Type B pancreatic cell (in vitro differentiated cells): ENCODE measurements at places on chromosomes 4 and X. TPM values are rescaled to one million over a fixed set of nuclear protein-coding genes. Genes with fewer than 3 reads are reported as not detected.

DNA sequence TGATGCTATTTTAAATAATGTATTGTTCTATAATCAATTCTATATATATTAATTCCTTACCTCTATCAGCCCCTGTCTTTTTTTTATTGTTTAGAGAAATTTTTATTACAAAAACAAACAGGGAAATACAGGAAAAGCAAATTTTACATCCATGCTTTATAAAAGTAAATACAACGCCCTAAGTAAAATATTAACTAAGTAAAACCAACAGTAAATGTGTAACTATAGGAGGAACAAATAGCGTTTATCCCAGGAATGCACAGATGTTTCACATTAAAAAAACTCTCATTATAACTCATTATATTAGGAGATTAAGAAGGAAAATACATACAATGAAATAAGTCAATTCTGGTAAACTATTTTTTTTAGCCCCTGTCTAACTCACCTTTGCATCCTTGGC, 8.2 kb upstream of the ITM2A start:
- DNase-seq, result no peak

DNA sequence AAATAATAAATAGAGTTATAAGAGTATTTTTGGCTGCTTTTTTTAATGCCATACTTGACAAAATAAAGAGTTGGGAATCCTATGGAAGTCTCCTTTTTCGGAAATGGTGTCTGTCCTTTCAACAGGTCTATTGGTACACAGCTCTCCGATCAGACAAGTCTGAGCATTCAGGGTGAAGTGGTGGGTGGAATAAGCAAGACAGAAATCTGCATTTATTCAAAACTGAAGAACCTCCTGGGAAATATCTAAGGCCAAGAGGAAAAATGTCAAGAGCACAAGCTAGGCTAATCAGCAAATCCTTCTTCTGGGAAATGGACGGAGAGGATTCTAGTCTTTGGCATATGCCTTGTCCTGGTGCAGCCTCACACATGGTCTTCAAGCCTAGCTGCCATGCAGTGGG, 309.0 kb downstream of the CENPC start:
- no peak for DNase-seq

DNA sequence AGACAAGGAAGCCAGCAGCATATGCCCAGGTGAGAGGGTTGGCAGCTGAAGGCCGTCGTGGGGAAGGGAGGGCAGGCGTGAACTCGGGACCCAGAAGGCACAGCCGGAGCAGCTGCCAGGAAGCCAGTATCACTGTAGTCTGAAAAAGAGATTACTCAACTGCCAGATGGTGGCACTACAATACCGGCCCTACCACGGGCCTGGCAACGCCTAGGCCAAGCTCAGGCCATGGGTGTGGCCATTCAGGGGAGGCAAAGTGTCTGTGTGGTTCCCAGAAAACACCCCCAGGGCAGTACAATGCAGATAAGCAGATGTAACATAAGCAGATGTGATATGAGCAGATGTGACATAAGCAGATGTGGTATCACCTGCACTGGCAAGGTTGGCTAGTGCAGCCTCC, 236.0 kb downstream of the AFAP1 start:
- no peak for DNase-seq

DNA sequence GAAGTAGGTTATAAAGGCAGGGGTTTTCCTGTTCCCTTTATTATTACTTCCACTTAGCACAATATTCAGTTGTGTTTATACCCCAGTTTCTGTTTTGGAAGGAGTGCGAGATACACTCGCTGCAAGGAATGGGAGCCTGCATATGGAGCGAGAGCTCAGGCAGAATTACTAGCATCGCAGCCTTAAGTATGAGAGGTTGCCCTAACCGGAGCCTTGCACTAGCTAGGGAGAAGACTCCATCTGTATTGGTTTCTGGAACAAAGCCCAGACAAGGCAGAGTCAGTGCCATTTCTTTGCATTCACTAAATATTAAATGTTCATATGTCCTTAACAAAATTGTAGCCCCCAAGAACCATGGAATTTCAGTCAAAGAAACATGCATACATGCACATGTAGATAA, 6.2 kb upstream of the DCTD start:
- no peak for DNase-seq

GRCh38 chr4:138448169-138448568, 206.0 kb upstream of the SLC7A11 start:
- no peak for DNase-seq

GRCh38 chr4:1172228-1172851, at the start of gene SPON2:
Gene SPON2, minus strand, starts transcription at chr4:1172583.
- peak; percentile 70 for DNase-seq

GRCh38 chrX:113370006-113370405, 529.4 kb upstream of the AMOT start:
- no peak for DNase-seq

- DNase-seq, result no peak
These were observed 13.7 kb downstream of the SEC24B start for GRCh38 chr4:109447278-109447677.

- DNase-seq, result no peak
These were observed 6.8 kb upstream of the CHRNA9 start for GRCh38 chr4:40328383-40328782.

GRCh38 chr4:82042042-82042441, 331.7 kb downstream of the HNRNPD start:
- no peak for DNase-seq

GRCh38 chr4:26075583-26075982, 161.6 kb downstream of the SMIM20 start:
- no peak for DNase-seq

GRCh38 chr4:53608242-53608641, 17.0 kb upstream of the LNX1 start:
- no peak for DNase-seq

DNA sequence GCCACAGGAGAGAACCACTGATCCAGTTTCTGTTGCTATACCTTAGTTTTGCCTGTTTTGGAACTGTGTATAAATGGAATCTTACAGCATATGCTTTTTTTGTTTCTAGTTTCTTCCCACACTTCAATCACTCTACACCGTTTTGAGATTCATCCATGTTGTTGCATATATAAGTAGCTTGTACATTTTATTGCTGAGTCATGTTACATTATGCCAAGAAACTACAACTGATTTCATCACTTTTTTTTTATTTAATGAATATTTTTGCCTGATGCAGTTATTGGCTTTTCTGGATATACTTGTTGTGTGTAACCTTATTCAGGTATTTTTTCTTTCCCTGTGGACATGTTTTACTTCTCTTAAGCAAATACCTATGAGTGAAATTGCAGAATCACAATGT, 1135.9 kb downstream of the RAPGEF2 start:
- no peak for DNase-seq

DNA sequence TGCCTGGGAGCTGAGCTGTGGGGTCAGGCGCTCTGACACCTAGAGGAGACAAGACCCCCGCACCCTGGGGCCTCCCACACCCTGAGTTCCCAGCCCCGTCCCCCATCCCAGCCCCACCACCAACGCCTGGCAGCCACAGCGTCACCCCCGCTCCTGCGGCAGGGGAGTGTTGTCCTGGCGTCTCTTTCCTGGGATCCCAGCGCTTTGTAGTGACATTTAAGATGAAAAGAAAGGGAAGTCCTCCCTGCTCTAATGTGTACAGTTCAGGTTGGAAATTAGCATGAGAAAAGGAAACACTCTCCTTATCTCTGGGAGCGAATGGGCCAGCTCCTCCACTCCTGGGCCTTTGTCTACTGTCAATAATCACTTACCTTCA, 112.1 kb downstream of the FAM53A start:
- DNase-seq, result no peak

- no peak for DNase-seq
These were observed 144.1 kb downstream of the DIPK2B start for GRCh38 chrX:45056428-45057145.

DNA sequence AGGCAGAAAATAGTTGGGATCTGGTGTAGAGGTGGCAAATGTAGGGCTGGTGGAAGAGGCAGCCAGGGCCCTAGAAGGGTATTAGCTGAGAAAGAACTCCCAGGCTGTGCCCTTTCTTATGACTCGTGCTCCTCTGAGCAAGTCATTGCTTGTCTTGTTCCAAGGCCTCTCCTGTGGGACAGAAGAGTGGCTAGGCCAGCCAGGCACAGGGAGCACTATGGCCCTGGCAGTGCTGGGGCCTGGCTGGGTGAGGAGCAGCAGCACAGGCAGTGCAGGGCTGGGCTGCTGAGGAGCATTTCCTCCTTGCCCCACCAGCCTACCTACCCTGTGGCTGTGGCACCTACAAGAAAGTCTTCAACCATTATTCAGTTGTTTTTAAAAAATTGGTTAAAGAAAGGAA, 298.5 kb upstream of the NR3C2 start:
- DNase-seq, result no peak

DNA sequence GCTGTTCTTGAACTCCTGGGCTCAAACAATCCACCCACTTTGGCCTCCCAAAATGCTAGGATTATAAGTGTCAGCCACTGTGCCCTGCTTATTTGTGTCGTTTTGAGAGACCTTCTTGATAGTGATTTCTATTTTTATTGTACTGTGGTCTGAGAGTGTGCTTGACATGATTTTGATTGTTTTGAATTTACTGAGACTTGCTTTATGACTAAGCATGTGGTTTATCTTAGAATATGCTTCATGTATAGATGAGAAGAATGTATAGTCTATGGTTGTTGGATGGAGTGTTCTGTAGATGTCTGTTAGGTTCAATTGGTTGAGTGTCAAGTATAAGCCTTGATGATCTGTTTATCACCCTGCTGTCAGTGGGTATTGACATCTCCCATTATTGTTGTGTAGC, 789.3 kb downstream of the IL1RAPL1 start:
- DNase-seq, result no peak

DNA sequence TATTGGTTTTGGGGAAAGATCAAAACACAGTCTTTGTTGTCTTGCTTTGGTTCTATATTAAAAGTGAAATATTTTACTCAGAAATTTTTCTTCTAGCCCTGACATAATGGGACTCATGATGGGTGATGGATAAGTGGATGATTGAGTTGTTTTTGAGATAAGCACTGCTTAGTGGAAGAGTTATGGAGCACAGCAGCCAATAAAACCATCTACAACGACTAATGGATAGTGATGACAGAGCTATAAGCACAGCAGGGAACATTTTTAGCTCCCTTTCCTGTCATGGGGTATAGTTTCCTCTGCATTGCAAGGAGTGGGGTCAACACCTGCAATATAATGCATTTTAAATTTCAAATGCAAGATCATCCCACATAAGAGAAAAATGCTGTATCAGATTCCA, 812.4 kb downstream of the STPG2 start:
- no peak for DNase-seq

DNA sequence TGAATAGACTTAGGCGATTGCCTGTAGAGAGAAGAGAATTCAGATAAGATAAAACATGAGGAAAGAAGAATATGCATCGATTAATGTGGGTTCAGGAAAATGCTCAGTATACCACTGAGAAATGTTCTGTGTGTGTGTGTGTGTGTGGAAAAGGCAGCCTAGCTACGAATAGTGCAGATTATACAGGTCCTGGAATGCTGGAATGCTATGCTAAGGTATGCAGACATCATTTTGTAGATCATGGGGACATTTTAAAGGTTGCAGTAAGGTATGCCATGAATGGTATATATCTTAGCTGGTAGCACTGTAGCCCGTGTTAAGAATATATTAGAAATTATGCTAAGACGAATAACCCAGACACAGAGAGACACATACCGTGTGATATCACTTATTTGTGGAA, 267.9 kb downstream of the TLL1 start:
- no peak for DNase-seq

DNA sequence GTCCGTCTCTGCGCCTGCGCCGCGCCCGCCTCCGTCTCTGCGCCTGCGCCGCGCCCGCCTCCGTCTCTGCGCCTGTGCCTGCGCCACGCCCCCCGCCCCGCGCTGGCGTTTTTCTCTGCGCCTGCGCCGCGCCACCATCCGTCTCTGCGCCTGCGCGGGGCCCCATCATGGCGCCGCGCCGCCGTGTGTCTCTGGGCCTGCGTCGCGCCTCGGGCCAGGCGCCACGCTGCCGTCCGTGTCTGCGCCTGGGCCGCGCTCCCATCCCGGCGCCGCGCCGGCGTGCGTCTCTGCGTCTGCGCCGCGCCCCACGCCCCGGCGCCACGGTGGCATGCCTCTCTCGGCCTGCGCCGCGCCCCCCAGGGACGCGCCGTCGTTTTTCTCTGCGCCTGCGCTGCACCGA, 51.8 kb upstream of the DUX4 start:
- DNase-seq, result peak; percentile 60

GRCh38 chr4:16801356-16801755, 97.1 kb downstream of the LDB2 start:
- DNase-seq, result no peak

GRCh38 chr4:173243321-173243720, 74.7 kb downstream of the GALNT7 start:
- DNase-seq, result no peak

DNA sequence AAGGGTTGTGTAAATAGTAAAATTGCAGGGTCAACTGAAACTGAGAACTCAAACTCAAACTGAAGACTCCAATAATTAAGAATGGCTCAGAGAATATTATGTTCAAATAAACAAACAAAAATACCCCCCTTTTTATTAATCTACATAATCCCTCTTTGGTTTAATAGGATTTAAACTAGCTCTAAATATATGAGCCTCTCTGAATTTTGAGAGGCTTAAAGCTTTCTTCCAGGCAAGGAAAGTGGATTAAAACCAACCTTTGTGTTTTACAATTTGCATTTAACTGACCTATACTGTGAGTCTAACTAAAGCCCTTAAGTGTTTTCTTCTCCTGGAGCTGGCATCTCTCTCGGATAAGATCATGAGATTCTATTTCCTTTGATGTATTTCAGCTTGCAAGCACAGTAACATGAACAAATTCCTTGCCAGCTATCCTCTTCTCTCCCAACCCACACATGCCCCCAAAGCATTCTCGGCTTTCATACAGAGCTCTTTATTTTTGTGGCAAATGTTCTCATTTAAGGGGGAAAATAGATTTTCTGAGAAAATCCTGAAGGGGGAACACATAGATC, 1310.8 kb upstream of the AGA start:
- no peak for DNase-seq

- DNase-seq, result no peak
These were observed 338.7 kb upstream of the IGFBP7 start for GRCh38 chr4:57448901-57449300.

DNA sequence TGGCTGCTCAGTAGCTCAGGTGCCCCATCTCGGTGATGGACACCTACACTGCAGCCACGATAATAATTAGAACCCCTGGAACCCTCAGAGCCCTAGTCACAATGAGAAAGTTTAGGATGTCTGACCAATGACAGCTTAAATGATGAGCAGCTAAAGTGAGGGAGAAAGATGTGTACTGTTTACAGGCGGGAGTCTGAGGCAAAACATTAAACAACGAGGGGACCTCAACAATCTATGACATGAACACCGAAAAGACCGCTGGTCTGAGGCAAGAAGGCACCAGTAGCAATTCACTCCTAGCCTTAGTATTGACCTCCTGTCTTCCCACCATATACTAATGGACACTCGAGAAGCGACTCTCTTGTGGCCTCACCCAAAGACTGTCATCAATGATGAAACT, 369.5 kb upstream of the SMIM31 start:
- no peak for DNase-seq

Gene SLC35A2
- total RNA-seq, result 33.3 and 79.0 TPM in 2 replicates

Gene ERCC6L
- 2.4 and 7.8 TPM in 2 replicates for total RNA-seq

Gene SYP
- 13.6 and 14.8 TPM in 2 replicates for total RNA-seq

Gene TNMD
- 1.1 and 2.3 TPM in 2 replicates for total RNA-seq

Gene KCND1
- total RNA-seq, result 3.0 and 3.8 TPM in 2 replicates

Gene NXF2
- total RNA-seq, result not detected in 2 replicates

Gene XAGE1A
- total RNA-seq, result not detected in 2 replicates

Gene NAT8L
- total RNA-seq, result 9.6 and 14.9 TPM in 2 replicates

Gene DCAF12L1
- total RNA-seq, result 0.56 and 0.83 TPM in 2 replicates

Gene STPG2
- total RNA-seq, result 0.29 and 0.52 TPM in 2 replicates

Gene DCAF8L2
- not detected in 2 replicates for total RNA-seq

Gene MAGEA12
- not detected in 2 replicates for total RNA-seq
